Renal cortical epithelial cell (primary cell): ENCODE measurements at places on chromosomes 1 and 21.

DNA sequence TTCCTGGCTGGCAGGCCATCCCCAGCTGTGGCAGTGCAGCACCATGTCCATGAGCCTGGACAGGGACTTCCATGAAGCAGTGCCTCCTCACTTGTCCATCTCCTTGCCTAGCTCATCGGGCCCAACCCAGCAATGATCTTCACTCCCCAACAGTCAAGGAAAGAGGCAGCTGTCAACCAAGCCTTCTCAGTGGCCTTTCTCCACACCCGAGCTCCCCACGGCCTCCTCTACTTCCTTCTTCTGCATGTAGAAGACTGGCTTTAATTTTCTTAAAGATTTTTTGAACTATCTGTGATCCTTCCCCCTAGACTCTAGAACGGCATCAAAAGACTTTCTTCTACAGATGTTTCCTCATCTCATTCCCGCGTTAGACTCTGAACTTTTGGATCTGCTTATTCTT, 65.5 kb upstream of the COA6 start:
- no peak for DNase-seq

GRCh38 chr1:230971771-230972170, 6.9 kb downstream of the TTC13 start:
- no peak for DNase-seq

- DNase-seq, result no peak
Observed at GRCh38 chr1:22633697-22634463, 2.5 kb upstream of the C1QA start.

GRCh38 chr1:174815036-174815435, 184.7 kb upstream of the CACYBP start:
- peak; percentile 81 for DNase-seq

GRCh38 chr1:27727126-27727525, 1.4 kb downstream of the FAM76A start:
- DNase-seq, result peak; percentile 24

DNA sequence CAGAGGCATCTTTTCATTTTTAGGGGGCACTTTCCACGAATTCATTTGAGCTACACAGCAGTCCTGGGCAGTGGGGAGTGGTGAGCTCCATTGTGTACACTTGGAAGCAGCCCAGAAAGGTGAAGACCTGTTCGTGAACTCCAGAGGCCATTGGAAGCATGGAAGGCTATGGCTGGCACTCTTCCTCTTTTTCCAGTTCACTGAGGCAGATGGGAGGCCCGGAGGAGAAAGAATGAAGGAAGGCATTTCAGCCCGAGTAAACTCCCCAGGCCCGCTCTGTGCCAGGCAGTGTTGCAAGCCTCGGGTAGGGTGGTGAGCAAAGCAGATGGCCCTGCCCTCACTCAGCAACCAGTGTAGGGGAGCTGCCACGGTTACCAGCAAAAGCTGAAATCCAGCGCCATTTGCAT, 673 bp upstream of the DHCR24 start:
- peak; percentile 61 for DNase-seq

DNA sequence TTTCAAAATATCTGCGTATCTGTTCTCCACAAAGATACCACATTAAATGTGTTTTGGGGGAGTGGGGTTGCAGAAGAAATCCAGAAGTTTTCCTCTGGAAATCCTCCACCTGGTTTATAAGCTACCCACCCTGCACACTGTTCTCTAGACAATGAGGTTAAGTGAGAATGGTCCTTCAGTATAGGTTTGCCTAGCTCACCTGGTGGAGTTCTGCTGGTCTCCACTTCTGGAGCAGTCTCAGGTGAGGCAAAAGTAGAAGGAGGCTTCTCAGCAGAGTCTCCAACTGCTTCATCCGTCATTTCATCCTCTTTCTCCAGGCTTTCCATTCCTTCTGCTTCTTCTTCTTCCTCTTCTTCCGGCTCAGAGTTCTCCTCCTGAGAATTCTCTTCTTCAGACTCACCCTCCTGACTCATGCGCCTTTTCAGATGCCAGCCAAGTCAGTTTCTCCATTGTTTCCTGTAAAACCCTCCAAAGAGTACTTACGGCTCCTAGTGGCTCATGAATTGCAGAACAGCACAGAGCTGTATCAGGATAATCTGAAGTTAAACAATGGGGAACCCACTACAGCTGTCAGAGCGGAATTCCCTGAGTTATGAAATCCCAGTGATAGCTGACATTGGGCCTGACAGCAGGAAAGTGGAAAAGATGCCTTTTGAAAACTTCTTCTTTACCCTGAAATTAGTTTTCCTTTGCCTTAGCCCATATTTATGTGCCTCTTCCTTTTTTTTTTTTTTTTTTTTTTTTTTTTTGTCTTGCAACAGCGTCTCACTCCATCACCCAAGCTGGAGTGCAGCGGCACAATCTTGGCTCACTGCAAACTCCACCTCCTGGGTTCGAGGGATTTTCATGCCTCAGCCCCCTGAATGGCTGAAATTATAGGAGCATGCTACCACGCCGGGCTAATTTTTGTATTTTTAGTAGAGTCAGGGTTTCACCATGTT, 38.5 kb downstream of the MSTO1 start:
- peak; percentile 93 for DNase-seq

GRCh38 chr1:223350361-223350908, 13.5 kb downstream of the SUSD4 start:
- no peak for DNase-seq

DNA sequence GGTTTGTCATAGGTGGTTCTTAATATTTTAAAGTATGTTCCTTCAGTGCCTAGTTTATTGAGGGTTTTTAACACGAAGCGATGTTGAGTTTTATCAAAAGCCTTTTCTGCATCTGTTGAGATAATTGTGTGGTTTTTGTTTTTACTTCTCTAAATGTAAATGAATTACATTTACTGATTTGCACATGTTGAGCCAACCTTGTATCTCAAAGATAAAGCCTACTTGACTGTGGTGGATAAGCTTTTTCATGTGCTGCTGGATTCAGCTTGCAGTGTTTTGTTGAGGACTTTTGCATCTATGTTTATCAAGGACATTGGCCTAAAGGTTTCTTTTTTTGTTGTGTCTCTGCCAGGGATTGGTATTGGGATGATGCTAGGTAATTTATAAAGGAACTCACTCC, 142.5 kb downstream of the PRDM2 start:
- no peak for DNase-seq

DNA sequence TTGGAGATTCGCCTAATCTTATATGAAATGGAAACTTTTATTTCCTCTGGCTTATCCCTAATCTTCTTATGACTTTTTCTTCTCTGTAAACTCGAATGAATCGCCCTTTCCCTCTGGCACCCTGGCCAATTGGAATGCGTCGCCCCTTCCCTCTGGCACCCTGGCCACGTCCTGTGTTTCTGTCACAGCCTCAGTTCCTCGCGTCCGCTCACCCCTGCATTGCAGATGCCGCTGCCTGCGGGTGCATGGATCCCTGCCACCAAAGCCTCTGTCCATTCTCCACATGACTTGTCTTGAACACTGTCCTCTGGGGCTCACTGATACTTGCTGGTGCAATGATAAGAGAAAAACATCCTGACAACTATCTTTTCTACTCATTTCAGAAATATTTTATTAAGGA, 104.6 kb downstream of the ADARB1 start:
- no peak for DNase-seq
